ENCODE measurements at places on chromosomes 2 and 18.

- DNase-seq = no peak
Measured at GRCh38 chr2:219179601-219180465, 1.8 kb downstream of the RETREG2 start.

GRCh38 chr2:146997945-146998344 lies 846.9 kb upstream of the ACVR2A start:
- no peak for DNase-seq

GRCh38 chr2:40388161-40388560 lies 63.7 kb downstream of the SLC8A1 start:
- DNase-seq = no peak

DNA sequence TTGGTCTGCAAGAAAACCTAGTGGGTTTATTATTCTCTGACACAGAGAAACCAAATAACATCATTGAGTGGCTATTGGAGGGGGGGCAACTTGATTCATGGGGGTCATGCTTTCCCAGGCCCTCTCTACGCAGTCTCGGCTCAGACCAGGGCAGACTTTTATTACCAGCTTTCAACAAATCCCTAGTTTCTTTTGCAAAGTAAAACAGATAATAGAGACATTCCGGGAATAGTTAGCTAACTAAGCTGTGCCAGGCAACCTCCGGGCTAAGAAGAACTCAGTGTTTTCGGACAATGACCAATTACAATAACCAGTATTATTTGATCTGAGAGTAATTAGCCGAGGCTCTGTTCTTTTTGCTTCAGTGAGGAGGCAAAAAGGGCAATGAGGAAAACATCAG lies 66.3 kb downstream of the CDK15 start:
- DNase-seq = no peak

DNA sequence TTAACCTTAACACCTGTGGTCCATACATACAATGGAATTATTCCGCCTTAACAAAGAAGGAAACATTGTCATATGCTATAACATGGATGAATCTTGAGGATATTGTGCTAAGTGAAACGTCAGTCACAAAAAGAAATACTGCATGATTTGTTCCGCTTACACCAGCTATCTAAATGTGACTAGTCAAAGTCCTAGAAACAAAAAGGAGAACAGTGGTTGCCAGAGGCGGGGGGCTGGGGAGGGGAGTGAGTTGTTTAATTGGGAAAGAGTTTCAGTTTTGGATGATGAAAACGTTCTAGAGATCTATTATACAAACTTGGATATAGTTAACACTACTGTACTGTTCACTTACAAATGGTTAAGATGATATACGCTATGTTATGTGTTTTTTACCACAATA lies 72.0 kb downstream of the SPRED2 start:
- DNase-seq = no peak

- DNase-seq = no peak
Measured at GRCh38 chr2:219675221-219675620, 47.8 kb downstream of the SLC4A3 start.

DNA sequence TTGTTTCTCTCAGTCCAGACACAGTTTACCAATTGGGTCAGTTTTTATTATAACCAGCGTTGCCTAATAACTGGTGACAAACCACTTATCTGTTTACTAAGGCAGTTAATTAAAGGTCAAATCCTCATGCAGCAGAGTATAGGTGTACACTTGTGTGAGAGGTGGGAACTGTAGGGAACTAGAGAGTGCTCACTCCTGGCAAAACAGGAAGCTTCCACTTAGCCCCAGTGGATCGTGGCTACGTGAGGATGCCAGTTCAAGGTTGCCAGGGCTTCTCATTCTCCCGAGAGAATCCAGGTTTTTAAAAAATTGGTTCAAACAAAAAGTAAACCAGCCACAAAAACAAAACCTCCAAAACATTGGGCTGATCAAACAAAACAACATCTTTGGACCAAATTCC lies 8.1 kb downstream of the CYBRD1 start:
- no peak for DNase-seq

GRCh38 chr2:85377083-85377482 lies 22.5 kb downstream of the ELMOD3 start:
- DNase-seq = no peak

GRCh38 chr2:16109368-16109820 lies 169.0 kb downstream of the MYCN start:
- no peak for DNase-seq

GRCh38 chr2:24469148-24469650 lies 21.9 kb upstream of the NCOA1 start:
- no peak for DNase-seq

DNA sequence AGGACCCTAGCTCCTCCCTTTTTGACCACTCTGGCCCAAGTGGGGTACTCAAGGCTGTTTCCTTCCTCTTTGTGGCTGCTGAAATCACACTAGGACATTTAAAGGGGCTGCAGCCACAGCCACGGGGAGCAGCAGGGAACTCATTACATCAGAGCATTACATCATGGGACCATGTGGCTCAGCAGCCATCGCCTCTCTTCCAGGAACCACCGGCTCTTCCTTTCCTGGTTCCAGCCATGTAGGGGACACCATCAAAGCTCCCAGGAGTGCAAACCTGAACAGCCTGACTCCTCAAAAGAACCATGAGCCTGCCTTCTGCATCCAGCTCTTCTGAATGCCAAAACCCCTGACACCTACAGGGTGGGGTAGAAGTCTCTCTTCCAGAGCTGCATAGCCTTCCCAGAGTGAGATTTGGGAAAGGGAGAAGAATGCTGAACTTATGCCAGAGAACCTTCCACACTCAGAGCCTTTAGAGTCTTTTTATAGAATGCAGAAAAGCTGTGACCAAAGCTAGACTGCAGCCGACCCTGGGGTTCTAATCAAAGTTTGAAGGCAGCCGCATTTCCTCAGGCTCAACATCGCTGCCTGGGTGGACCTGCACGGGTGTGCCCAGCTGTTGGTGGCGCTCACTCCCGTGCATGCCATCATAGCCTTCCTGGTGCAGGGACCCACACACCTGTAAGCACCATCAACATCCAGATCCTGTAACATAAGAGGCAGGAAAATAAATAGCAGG lies 121.7 kb downstream of the KLHL29 start:
- DNase-seq = no peak

- DNase-seq = no peak
Measured at GRCh38 chr2:150809103-150809502, 321.6 kb upstream of the RND3 start.

DNA sequence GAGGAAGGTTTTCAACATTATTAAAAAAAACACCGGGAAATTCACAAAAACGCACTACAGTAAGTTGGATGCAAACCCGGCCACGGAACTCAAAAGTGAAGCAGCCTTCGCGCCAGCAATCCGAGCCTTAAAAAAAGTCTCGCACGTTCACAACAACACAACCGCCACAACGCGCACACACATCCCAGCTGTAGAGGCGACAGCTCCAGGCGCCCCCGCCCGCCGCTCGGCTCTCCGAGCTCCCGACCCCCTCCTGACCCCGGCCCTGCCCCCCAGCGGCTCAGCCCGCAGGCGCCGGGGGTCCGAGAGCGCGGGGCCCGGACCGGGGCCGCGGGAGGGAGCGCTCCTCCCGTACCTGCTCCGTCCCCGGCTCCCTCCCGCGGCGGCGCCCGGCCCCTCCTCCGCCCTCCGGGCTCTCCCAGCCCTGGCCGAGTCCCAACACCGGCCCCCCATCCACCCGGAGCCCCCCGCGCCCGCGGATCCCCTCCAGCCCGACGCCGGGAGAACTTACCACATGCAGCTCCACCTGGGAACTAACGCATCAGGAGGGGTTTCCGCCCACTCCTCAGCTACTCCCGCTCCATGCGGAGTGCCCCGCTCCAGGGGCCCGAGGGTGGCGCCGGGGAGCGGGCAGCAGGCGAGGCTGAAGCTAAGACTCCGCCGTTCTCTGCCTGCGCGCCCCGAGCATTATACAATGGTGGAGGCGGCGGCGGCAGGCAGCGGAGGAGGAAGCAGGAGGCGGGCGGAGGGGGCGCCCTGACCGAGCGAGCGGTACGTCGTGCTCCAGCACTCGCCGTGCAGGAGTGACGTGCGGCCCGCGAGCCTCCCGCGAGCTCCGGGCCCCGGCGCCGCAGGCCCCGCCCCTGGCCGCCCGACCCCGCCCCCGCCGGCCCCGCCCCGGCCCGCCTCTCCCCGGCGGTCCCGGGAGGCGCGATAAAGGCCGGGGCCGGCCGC lies at the start of gene SERTAD2:
SERTAD2 (minus strand) TSS at position 805 of the 954 bp plus-strand sequence. CDS start 17,042 bp downstream, outside the sequence.
- DNase-seq = peak; percentile 69

DNA sequence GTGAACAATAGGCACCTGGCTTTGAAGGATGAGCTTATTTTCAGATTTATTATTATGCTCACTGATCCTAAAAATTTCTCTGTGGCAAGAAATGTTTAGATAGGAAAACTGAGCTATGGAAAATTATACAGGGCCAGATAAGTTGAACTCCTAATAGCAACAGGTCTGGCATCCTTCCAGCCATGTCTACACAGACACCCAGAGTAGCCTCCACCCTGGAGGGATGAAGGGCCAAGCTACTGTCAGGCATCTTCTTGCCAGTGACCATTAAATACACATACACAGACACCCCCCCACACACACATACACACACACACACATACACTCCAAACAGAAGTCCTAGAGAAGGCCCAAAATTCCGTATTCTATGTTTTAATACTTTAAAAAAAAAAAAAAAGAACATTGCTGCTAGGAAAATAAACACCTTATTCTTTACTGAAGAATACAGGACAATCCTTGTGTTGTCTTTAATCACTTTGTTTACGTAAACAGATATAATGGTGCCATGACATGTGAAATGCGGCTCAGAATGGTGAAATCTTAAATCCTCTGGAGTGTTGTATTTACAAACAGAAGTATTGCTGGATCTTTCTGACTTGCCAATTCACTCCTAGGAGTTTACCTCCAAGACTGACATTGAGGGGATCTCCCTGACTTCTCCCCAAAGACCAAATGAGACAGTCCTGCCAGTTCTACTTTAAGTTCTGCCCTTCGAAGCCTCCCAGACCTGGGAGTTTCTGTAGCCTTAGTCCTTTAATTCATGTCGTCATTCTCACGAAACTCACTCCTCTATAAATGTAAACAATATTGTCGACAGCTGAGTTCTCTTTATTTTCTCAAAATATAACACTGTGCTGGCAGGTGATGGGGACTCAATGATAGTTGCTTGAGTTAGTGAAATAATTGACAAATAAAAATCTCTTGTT lies 163.1 kb downstream of the ANTXR1 start:
- no peak for DNase-seq

- no peak for DNase-seq
Measured at GRCh38 chr2:102049756-102050443, 58.1 kb downstream of the IL1R2 start.

- no peak for DNase-seq
Measured at GRCh38 chr18:38602341-38602740, 1036.7 kb upstream of the CELF4 start.

DNA sequence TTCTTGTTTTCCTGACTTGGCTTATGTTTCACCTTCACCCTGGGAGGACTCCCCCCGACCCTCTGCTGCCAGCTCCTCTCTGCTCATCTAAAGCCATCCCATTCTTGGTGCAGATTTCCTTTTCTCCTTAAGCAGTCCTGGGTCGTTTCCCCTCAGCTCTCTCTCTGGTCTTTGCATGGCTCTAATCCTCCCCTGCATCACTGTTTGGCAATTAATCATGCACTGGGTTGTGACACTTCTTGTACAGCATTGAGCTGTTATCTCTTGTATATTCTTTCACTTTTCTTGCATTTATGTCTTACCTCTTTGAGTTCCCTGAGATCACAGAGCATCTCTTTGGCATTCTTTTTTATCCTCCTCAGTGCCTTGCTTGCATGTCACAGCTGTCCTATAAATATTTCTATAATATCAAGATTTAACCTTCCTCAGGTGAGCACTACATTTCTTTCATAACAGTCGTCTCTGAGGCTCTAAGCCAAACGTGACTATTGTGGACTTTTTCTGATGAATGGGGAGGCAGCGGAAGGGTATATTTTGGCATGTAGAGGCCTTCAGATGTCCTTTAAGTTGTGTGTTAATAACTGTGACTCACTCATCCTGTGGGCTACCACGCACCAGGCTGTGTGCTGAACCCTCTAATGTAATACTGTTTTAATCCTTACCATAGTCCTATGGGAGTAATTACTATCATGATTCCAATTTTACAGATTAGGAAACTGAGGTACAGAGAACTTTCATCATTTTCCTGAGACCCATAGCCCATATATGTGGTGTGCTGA lies 507.5 kb downstream of the SLC4A3 start:
- peak; percentile 37 for DNase-seq

DNA sequence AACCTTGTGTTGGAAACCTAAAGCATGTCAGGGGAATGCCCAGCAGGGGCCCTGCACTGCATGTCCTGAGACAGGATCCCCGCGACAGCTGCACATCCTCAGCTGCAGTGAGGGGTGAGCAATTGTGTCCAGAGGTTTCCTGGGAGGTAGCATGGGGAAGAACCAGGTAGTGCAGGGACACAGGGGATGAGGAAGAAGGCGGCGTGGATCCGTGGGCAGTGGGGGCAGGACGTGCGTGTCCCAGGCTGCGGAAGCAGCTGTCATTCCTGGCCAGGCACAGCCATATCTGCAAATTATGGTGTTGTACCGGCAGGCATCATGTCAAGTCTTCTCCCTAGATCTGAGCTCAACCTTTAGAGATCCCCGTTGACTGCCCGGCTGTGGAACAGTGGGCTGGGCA lies 238.2 kb upstream of the MYT1L start:
- DNase-seq = no peak
